OCI-M1 (cell line): ENCODE measurements at places on chromosomes 7 and 10.

DNA sequence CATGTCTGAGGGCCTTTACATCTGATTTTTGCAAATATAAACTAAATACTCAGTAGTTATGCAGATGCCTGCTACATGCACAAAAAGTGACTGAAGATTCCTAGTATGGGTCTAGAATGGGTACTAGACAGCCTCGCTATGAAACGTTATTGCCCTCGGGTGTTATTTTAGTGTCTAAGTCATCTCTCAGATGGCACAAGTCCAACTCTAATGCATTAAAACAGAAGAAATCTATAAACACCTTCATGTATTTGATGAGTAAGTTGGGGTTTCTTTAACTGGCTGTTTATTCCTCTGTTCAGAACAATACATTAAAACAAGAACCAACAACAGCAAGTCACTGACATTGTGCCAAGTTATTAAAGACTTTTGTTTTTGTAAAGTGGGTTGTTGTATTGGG lies 41.6 kb downstream of the TEX36 start:
- no peak for DNase-seq

GRCh38 chr10:123585477-123586445 lies 80.4 kb upstream of the GPR26 start:
- DNase-seq: no peak

GRCh38 chr7:85392326-85392725 lies 205.5 kb upstream of the SEMA3D start:
- DNase-seq: peak; percentile 28

GRCh38 chr10:110872984-110873923 lies 1.5 kb downstream of the PDCD4 start:
- peak; percentile 72 for DNase-seq

DNA sequence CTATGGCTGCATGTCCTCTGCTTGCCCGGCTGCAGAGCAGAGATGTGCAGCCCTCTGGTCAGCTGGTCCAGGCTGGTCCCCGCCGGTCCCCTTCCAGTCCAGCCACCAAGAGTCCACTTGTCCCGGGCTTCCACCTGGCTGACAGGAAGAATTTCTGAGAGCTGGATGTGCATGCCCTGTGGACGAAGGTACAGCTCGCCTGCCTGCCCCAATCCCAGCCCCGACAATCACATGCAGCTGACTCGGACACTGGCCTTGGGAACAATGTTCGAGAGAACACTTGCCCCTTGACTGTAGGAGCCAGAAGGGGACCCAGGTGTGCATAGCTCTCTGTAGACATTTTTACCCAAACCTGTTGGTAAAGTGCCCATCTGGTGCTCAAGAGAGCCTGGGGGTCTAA lies 11.8 kb downstream of the AVPI1 start:
- DNase-seq: no peak
